ENCODE measurements at places on chromosomes 6 and 20.
A peak's percentile ranks its signal among the peaks of the same experiment; 100 is the strongest.

GRCh38 chr20:14879020-14879697, 541.7 kb upstream of the FLRT3 start:
- peak; percentile 91 for DNase-seq

- DNase-seq, result no peak
Observed at GRCh38 chr6:128131036-128131435, 230.2 kb upstream of the THEMIS start.

DNA sequence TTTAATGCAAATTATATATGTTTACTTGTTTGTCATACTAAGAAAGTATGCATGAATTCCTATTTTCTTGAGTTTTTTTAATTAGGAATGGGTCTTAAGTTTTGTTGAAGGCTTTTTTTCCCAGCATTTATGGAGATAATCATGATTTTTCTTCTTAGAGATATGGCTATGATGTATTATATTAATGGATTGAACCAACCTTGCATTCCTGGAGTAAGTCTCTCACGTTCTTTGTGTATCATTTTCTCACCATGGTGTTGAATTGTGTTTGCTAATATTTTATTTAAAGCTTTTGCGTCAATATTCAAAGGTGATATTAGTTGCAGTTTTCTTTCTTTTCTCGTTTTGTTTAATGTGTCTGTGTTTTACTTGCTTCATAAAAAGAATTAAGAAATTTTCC, 48.4 kb upstream of the SLC35D3 start:
- DNase-seq, result no peak

- DNase-seq, result no peak
Observed at GRCh38 chr6:353642-354614, 37.6 kb upstream of the IRF4 start.

DNA sequence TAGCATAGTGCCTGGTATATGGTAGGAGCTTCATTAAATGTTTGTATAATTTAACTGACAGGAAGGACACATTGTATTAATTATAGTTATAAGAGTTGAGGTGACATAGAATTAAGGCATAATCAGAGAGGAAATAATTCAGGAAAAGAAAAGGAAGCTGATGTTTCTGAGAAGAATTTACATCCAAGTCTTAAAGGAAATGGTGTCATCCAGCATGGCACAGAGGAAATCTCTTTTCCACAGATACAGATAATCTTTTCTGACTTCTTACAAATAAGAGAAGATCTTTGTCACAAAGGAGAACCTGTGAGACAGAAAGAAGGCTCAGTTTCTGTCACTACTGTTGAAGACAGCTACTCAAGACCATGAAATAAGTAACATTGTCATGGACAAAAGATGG, 222.5 kb downstream of the GJA1 start:
- DNase-seq, result no peak

DNA sequence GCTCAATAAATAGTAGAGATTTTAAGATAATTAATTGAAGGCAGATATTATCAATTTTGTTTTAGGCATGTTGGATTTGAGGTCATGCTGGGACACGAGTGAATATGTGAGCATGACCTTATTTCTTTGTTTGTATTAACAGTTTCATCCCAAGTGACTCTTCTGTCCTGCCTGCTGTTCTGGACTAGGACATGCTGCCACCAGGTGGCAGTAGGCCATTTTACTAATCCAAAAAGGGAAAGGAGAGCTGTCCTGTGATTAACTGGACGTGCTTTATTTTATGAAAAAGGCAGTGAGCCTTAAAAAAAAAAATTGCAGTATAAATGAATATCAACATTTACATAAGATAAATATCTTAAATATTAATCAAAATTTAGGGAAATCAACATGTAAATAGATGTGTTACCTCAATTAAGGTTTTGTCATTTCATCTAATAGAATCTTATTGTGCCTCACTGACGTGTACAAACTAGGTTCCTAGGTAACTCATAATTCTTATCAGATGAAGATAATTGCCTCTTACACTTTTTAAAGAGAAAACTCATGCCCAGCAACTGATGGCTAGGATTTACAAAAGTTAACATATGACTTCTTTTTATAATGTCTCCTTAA, 49.8 kb downstream of the FRK start:
- peak; percentile 66 for DNase-seq

- DNase-seq, result no peak
Observed at GRCh38 chr20:23284009-23284408, 66.6 kb upstream of the NXT1 start.
